Activated CD4-positive, alpha-beta T cell treated with anti-CD3 and anti-CD28 coated beads, Interleukin-2, amount 10 ng/mL, durations not matched to agents 7 days and 5 days (primary cell): ENCODE measurements at places on chromosomes 5 and 9.

DNA sequence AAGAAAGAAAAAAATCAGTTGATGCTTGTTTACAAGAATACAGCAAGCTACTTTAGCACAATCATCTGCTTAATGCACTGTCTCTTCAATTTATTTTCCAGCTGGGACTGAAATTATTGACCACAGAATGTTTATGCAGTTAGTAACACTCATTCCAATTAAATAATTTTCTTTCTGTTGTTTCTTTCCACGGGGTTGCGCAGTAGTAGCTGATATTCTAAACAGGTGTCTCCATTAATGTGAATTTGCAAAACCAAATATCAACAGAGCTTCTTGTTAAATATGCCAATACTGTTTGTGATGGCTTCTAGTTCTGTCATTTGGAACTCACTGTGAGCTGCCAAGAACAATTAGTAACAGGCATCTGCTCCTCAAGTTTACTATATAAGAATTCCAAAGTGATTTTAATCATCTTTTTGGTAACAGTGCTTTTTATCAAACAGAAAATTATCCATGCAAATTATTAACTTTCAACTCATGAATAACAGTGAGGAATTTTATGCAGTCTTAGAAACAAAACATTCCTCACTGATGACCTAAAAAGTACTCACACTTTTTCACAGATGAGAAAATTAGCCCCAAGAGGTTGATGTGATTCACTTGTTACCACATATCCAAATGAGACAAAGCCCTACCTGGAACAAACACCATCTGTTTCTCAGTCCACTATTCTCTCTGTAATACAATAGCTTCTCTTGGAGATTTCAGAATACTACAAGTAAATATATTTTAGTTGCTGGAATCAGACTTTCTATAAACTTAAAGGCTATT lies 567.6 kb upstream of the RGMB start:
- no peak for DNase-seq

DNA sequence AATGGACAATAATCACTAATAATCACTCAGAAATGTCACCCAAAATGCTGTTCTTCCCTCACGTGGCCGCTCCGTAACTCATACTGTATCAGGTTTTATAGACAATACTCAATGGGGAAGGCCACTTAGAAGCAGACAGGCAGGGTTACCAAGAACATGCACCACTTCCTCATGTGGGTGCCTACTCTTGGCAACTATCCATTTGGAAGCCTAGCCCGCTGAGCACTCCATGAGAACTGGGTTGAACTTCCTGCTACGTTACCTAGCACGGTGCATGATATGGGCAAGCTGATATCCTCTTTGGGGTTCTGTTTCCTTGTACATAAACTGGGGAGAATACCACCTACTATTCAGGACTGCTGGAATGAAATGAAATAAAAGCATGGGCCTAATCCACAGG lies 14.3 kb downstream of the DAP start:
- no peak for DNase-seq

DNA sequence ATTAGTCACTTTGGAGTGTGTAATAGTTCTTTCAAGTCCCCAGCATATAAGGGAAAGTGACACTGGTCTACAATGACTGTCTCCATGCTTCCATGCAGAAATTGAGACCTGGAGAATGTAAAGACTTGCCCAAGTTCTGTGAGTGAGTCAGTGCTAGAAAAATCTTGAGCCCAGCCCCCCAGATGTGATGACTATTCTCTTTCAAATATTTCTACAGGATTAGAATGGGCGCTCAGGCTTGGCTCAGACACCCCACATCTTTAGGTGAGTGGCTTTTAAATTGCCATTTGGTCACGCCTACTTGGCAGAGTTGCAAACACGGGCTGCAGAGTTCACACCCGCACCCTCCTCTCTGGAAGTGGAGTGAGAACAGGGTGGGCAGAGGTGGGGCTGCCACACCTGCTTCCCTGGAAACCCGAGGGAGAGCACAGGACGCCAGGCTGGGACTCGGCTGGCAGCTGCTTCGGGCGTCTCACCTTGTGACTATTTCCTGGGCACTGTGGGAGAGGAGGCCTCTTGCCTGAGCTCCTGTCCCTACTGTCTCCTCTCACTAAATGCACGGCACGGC lies 37.6 kb downstream of the ROPN1L start:
- no peak for DNase-seq

DNA sequence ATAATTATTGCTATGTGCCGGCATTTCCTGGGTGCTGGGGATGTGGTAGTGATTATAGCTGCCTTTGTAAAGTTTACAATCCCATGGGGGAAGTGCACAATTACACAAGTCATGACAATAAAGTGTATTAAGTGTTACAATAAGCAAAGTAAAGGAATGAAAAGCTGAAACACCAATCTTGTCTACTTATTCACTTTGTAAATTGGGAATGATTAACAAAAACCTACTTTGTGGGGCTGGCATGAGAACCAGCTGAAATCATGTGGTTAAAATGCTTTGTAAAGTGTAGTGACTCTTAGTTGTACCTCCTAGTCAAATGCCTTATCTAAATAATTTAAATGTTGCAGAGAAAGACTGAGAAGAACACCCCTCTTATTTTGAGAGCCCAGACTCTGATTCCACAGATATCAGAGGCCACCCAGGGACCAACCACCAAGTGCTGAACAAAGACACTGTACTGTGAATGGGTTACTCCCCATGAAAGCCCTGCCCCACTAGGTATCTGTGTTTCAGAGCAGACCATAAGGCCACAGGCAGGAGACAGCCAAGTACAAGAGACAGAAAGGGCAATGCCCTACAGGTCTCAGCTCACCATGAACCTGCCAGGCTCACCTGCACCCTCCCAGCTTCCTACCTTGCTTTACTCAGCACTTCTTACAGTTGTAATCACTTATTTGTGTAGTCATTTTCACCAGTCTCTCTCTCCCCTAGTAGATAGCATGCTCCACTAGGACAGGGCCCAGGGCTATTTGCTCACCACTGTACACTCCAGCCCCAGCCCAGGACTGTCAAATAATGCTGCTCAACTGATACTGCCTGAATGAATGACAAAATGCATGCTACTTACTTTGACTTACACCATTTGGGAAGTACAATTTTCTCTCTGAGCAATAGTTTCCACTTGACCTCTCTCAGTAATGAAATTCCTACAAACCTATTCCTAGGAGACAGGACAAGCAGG lies 101.6 kb upstream of the APC start:
- DNase-seq, result no peak

DNA sequence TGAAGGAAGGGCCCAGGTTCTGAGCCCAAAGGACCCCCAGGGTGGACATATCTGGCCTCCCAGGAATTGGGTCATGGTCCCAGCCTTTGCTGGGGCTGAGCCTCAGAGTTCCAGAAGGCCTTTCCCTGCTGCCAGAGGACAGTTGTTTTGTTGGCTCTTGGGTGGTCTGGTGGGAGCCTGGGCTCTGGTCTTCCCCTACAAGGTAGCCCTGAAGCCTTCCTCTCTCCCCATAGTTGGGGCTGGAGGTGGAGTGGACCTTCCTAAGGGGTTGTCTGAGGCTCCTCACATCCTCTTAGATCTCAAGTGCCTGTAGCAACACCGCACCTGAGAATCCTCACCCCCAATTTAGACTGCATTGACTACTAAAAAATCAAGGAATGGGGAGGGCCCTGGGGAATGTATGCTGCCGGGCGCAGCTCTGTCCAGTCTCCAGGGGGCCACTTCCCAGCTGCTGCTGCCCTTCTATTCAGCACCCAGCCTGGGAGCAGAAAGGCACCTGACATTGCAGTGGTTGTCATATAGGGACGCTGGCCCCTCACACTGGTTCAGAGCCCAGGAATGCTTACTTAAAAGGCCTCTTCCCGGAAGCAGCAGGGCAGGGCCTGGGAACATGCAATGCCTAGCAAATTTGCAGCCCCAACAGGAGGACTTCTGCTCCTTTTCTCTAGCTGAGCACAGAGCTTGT lies 66.4 kb downstream of the IL31RA start:
- DNase-seq, result no peak

DNA sequence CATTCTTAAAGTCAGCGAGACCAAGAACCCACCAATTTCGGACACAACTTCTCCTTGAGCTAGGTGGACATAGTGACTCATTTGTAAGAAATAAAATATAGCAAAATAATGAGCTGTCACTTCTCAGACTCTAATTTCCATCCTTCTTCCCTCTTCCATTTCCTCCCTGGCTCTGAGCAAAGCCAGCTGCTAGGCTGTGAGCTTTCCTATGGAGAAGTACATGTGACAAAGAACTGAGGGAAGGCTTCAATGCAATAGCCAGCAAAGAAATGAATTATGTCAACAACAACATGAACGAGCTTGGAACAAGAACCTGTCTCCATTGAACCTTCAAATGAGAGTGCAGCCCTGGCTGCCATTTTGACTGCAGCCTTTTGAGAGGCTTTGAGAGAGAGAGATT lies 25.9 kb upstream of the SELENOP start:
- no peak for DNase-seq
